ENCODE measurements at places on chromosomes 5 and 9.

- no peak for DNase-seq
These were observed 50.2 kb downstream of the FXN start for GRCh38 chr9:69085569-69086283.

DNA sequence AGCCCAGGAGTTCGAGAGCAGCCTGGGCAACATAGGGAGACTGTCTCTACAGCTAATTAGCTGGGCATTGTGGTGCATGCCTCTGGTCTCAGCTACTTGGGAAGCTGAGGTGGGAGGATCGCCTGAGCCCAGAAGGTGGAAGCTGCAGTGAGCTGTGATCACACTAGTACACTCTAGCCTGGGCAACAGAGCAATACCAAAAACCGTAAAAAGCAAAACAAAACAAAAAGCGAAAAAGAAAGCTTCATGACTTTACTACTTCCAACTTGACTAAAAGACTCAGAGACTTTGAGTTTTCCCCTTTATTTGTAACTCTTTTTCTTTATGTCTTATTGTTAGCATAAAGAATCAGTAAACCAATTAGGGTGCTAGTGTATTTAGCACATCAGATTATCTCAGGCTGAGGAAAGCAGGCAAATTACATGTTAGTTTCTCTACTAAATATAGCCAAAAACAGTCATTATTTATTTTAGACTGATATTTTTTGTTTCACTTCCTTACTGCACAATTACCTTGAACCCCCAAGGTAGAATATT lies 5.4 kb downstream of the RAD17 start:
- peak; percentile 79 for DNase-seq

GRCh38 chr9:99411479-99412115 lies 189.5 kb downstream of the SEC61B start:
- DNase-seq: no peak

- no peak for DNase-seq
These were observed 199.9 kb downstream of the SNX18 start for GRCh38 chr5:54717459-54717858.

DNA sequence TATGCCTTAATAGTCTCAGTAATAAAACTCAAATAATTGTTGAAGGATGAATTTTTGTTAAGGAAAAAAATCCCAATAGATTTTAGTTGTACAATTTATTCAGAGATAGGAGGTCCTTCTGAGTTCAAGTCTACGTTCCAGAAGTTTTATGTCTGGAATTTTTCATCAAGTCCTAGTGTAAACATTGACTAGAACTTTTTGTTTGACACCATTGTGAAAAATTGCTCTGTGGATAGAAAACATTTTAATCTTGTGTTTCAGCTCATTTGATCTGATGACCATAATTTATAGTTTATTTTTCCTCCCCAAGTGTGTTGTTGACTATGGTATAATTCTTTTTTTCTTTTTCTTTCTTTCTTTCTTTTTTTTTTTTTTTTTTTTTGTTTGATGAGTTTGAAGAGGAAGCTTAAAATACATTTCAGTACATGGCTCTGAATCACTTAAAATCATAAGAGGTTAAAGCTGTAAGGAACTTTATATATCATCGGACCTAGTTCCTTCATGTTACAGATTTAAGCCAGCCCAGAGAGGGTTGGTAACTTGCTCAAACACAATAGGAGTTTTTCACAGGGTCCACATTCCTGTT lies 20.7 kb downstream of the ITGA1 start:
- DNase-seq: no peak

Measured in GM06990 (cell line).